AG09319 (cell line): ENCODE measurements at places on chromosomes 4 and X.

GRCh38 chrX:40012039-40012867, 85.5 kb downstream of the BCOR start:
- DNase-seq = no peak

GRCh38 chrX:1178580-1179057, 33.8 kb downstream of the CRLF2 start:
- no peak for DNase-seq

- DNase-seq = no peak
These were observed 87.6 kb downstream of the MRPL1 start for GRCh38 chr4:77950203-77950602.

GRCh38 chrX:153764786-153765137, 713 bp downstream of the PLXNB3 start:
- DNase-seq = no peak

DNA sequence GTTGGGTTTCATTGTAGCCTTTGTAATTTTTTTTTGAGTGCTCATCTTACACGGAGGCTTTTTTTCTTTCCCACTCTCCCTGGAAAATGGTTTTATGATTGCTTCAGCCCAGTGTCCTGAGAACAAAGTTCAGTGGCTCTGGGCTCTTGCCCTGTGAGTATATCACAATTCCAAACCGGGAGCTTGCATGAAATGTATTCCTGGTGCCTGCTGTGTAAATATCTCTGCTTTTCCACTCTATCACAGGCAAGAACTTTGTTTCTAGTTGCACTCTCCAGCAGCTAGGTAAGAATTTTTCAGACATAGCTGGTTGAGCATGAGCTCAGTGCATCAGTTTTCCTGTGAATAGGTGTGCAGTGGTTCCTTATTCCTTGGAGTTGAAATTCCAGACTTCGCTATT, 60.8 kb downstream of the SUPT20HL2 start:
- DNase-seq = no peak

DNA sequence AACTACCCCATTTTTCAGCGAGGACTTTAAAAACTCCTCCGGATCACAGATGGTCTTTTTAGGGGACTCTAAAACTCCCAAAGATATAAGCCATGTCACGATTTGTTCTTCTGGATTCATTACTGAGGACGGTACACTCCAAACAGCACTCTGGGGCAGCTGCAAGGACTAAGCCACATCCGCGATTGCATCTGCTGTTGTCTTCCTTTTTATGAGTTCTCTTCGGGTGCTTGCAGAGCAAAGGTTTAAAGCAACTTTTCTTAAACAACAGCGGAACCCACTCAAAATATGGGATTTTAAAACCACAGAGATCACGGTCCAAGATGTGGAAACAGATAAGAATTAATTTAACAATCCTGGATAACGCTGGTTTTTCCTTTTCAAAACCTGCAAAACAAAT, at the start of gene ARHGEF6:
Gene ARHGEF6 (minus strand): TSS at position 170 of the 400 bp plus-strand sequence. CDS start 50 bp downstream, at position 120.
- no peak for DNase-seq

GRCh38 chrX:103099691-103100090, 6.7 kb upstream of the NXF3 start:
- DNase-seq = no peak
